ENCODE measurements at places on chromosomes 6 and 20. TPM values are rescaled to one million over a fixed set of nuclear protein-coding genes. Genes with fewer than 3 reads are reported as not detected.

Gene WFDC5
- total RNA-seq: 5.4 TPM

Gene TRIM15
- total RNA-seq: not detected

Gene ANKRD66
- total RNA-seq: not detected

Gene PRSS16
- 1.8 TPM for total RNA-seq

Gene E2F1
- 40.2 TPM for total RNA-seq

Gene GABRR2
- 0.64 TPM for total RNA-seq

Gene UBE2C
- total RNA-seq: 224 TPM

Gene BPI
- total RNA-seq: not detected

Gene TMEM30A
- 81.7 TPM for total RNA-seq

Gene HLA-DPB1
- 21.4 TPM for total RNA-seq

Gene KHDC1
- total RNA-seq: 7.7 TPM

Gene GJA1
- 0.11 TPM for total RNA-seq

Gene BMP7
- total RNA-seq: not detected

Gene TSPO2
- total RNA-seq: not detected

Gene ZNF831
- total RNA-seq: 13.5 TPM

GRCh38 chr6:34663831-34664255 lies 32.7 kb downstream of the ILRUN start:
- ATAC-seq: no peak

DNA sequence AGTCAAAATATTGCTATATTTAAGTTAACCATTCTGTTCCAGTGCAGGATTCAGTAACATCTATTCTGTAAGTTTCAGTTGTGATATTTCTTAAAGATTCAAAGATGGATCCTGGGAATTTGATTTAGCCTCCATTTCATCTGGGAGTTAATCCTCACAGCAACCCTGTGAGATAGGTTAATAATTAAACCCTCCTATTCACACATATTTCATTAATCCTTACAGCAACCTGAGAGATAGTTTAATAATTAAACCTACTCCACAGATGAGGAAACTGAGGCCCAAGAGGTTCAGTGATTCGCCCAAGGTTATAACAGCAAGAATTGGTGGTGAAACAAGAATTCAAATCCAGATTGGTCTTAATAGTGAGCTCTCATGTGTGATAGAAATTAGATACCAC lies 10.9 kb upstream of the ZBTB2 start:
- no peak for ATAC-seq

DNA sequence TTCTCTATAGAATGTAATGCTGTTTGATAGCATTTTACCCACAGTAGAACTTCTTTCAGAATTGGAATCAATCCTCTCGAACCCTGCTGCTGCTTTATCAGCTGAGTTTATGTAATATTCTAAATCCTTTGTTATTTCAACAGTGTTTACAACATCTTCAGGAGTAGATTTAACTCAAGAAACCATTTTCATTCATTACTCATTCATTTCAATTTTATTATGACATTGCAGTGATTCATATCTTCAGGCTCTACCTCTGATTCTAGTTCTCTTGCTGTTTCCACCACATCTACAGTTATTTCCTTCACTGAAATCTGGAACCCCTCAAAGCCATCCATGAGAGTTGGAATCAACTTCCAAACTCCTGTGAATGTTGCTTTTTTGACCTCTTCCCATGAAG lies 93.7 kb downstream of the ZFAND3 start:
- peak; percentile 83 for ATAC-seq

- peak; percentile 65 for ATAC-seq
Measured at GRCh38 chr6:30730601-30731435, 10.7 kb downstream of the TUBB start.

GRCh38 chr6:68400396-68400795 lies 234.7 kb upstream of the ADGRB3 start:
- no peak for ATAC-seq

DNA sequence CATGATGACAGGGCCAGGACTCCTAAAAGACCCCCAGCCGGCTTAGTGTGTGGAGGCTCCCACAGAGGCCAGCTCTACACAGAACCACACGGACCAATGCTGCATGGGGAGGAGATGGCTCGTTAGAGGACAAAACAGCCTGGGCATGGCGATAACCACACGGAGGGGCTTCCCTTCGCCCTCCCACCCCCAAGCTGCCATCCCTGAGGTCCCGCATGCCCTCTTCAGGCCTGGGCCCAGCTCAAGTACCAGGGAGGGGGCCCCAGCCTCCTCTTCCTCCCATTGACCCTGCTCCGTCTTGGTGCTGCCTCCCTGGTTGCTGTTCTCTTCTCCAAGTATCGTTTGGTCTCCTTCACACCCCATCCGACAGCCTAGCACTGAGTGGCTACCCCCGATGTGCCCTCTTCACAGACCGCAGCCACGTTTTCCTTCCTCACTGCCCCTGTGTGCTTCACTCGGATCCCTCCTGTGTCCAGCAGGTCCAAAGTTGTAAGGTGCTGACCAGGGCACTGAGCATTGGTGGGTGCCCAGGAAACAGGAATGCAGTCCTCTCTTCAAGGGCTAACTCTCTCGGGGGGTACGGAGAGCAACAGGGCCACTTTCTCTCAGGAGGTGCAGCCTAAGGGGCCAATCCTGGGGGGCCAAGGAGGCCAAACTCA lies 9.6 kb upstream of the MLN start:
- no peak for ATAC-seq

GRCh38 chr6:166743406-166744222 lies 116.6 kb upstream of the RPS6KA2 start:
- ATAC-seq: no peak

DNA sequence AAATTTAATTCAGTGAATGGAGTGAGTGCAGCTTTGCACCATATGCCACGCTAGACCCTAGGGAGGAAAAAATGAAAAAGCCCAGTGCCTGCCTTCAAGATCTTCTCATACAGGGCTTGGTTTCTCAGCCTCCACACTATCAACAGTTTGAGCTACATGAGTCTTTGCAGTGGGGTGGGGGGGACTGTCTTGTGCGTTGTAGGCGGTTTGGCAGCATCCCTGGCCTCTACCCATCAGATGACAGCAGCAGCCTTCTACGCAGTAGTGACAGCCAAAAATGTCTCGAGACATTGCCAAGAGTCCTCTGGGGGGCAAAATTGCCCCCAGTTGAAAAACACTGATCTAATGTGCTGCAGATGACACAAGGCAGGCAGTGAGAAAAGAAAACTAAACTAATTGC lies 6.2 kb downstream of the CDH22 start:
- ATAC-seq: no peak

GRCh38 chr6:148250975-148251685 lies 91.5 kb upstream of the SASH1 start:
- no peak for ATAC-seq

DNA sequence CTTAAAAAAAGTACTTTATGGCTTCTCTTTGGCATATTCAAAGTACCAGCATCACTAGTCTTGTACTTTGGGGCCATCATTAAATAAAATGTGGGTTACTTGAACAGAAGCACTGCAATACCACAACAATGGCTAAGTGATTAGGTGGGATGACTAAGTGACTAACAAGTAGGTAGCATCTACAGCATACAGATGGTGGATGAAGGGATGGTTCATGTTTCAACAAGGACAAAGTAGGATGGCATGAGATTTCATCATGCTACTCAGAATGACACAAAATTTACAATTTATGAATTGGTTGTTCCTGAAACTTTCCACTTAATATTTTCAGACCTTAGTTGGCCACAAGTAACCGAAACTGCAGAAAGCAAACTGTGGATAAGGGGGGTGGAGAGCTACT lies 7.7 kb downstream of the MPC1 start:
- ATAC-seq: no peak

DNA sequence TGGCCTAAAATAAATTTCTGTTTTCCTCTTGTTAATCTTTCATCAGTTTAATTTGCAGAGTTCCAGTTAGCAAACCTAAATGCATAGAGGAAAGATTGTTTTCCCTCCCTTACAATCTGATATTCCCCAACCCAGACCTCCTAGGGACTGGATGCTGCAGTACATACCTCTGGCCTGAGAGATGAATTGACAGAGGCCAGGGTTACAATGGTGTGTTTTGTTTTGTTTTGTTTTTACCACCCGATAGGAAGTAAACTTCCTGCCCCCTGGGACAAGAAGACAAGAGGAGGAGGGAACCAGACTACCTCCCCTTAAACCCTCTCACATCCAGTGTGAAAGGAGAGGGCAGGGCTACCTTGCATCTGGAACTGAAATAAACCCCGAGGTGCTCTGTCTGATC lies 319.0 kb downstream of the LRFN2 start:
- no peak for ATAC-seq

- peak; percentile 64 for ATAC-seq
Measured at GRCh38 chr6:148935705-148936435, 189.0 kb downstream of the UST start.

DNA sequence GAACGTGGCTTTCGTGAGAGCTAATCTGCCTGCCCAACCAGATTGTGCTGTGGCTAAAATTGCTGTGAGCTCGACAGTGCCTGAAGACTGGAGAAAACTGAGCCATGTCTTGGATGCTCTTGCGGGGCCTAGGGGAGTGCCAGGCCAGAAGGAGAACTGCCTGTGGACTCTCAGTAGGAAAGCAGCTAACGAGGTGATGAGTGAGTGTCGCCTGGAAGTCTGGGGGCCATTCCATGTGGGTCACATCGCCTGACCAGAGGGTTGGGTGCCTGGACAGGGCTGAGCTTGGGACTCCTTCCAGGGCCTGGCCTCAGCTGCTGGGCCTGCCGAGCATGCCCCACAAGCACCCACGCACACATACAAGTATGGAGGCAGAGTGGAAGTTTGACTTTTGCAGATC lies 166.5 kb downstream of the VEGFA start:
- no peak for ATAC-seq

DNA sequence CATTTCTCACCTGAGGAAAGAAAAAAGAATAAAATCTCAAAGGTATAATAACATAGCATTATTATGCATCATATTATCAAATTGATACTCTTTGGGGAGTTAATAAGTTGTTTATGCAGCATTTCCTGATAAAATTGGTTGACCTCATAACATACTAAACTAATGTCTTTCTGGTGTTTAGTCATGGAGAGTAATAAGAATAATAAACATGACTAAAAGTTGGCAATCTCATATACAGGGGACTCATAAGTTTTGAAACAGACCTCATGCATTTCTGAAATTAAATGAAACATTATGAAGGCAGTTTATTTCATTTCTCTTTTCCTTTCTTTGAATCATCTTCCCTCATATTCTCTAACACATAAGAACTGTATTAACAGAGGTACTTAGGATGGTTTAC lies 60.5 kb upstream of the PRDM1 start:
- peak; percentile 60 for ATAC-seq

DNA sequence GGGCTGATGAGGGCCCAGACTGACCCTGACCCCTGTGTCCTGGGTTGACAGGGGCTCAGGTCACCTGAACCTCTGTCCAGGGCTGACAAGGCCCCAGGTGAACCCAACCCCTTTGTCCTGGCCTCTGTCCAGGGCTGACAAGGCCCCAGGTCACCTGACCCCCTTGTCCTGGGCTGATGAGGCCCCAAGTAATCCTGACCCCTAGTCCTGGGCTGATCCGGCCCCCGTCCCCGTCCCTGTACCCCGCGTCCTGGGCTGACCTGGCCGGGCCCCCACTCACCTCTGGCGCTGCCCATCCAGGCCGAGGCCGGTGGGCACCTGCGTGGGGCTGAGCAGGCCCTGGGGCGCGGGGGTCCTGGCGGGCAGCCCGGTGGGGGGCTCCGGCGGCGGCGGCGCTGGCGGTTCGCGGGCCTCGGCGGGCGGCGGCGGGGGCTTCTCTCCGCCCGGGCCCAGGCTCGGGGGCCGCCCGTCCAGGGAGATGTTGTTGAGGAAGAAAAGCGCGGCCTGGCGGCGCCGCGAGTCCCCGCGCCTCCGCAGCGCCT lies 379 bp downstream of the CABLES2 start:
- ATAC-seq: peak; percentile 4

- ATAC-seq: no peak
Measured at GRCh38 chr6:165117121-165117520, 192.3 kb downstream of the C6orf118 start.

DNA sequence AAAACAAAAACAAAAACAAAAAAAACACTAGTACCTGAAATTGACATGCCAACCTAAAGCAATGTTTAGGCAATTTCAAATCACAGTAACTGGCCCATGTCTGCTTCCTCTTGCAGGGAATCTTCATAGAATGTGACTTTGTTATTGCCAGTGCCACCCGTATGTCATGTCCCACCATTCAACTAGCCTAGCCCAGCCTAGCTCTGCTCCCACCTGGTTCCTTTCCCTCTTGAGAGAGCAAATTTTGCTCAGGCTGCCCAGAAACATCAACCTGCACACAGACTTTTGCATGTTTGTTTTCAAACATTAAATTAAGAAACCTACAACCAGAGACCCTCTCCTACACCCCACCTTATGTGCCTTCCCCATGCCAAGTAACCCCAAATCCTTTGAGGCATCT lies 124.8 kb upstream of the SLC2A12 start:
- ATAC-seq: no peak

DNA sequence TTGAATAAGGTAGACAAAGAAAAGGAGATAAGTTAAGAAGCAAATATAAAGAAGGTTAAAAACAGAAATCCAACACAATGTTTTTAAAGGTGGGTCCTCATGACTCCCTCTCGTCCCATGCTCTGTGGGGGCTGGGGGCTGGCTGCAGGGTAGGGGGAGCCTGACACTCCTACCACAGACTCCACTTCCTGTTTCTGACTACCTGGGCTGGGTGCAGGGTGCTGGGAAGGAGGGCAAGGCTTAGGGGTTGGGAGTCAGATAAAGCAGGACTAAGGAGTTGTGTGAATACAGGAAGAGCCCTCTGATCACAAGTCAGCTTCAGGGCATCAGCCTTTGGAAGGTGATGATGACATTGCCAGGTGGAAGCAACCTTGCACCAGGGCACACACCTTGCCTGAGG lies 277.0 kb upstream of the SGK1 start:
- ATAC-seq: no peak

- ATAC-seq: no peak
Measured at GRCh38 chr6:55064711-55065420, 109.4 kb upstream of the HCRTR2 start.

GRCh38 chr6:42320762-42321161 lies 103.1 kb upstream of the MRPS10 start:
- no peak for ATAC-seq

DNA sequence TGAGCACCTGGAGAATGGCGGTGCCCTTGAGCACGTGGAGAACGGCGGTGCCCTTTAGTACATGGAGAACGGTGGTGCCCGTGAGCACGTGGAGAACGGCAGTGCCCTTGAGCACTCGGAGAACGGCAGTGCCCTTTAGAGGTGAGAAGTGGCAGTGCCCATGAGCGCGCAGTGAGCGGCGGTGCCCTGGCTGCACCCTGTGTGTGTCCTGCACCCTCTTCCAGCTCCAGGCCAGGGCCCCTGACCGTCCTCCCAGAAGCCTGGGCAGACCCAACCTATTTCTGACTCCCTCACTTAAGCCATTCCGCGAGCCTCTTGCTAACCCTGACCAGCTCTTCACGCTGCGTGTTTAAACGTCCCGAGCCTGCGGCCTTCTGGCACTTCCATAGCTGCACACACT lies 151.3 kb downstream of the DLL1 start:
- no peak for ATAC-seq

DNA sequence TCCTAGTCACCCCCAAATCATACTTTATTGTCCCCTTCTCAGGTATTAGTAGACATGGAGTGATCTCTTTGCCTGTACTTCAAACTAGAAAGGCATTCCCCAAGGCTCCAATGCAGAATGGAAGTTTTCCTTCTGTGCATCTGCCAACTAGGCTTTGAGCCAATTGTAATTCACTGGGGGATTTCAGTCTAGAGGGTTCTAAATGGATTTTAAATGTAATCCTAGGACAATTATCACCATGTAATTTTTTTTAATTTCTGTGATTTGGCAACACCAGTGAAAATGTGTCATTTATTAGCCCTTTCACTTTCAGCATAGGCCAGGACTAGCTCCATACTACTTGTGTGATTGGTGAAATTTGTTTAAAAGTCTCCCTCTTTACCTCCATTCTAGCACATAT lies 557.6 kb upstream of the MARCKS start:
- ATAC-seq: no peak

- peak; percentile 78 for ATAC-seq
Measured at GRCh38 chr20:32819992-32820697, 391 bp downstream of the MAPRE1 start.
